Amniotic epithelial cell (primary cell): ENCODE measurements at places on chromosomes 3 and 15.

GRCh38 chr3:193230610-193231009 is 10.4 kb upstream of the PLAAT1 start:
- DNase-seq = no peak

GRCh38 chr3:196947136-196947859 is 5.0 kb upstream of the NCBP2 start:
- no peak for DNase-seq

- DNase-seq = no peak
These were observed 74.0 kb upstream of the POLG start for GRCh38 chr15:89408372-89409183.

DNA sequence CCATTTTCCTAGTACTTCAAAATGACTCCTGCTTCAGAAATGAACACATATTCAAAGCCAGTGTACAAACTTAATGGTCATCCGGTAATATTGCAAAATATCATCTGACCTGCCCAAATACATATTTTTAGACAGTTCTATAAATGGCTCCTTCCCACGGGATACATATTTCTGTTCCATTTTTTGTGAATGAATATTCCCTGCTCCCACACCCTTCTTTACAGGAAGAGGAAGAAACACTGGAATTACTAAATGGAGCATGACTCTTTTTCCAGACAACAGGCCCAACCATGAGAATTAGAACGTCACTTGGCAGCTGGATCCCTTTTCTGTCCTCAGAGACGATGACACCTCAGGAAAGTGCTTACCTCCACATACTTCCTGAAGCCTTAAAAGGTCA is 38.0 kb upstream of the CBLB start:
- DNase-seq = peak; percentile 93

DNA sequence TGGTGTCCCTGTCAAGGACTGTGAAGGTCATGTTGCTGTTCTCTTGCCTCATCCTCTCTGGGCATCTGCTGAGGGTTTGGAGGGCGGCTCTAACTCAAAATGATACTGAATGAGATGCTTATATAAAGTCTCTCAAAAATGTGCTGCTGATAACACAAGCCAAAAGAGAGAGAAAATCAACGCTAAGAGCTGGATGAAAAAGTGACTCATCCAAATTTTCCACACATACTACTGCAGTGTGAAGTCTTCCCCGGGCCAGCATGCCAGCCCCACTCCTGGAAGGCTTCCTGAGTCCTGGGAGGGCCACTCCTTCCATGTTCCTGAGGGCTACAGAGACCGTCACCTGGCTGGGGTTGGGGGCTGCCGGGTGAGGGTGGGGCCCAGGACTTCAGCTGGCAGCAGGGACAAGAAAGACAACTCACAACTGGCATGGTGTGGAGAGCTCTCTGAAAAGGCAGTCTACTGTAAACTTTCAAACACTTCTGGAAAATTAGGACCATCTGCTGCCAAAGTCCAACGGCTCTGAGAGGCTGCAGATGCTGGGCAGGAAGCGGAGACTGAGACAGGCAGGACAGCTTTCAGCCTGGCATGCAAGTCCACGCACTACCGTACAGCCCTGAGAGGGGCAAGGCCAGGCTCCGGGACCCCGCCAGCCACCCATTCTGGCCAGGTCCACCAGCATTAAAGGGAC is 200.3 kb downstream of the ADAMTS17 start:
- DNase-seq = no peak

- no peak for DNase-seq
These were observed 713.5 kb upstream of the ARPP21 start for GRCh38 chr3:34925851-34926250.

DNA sequence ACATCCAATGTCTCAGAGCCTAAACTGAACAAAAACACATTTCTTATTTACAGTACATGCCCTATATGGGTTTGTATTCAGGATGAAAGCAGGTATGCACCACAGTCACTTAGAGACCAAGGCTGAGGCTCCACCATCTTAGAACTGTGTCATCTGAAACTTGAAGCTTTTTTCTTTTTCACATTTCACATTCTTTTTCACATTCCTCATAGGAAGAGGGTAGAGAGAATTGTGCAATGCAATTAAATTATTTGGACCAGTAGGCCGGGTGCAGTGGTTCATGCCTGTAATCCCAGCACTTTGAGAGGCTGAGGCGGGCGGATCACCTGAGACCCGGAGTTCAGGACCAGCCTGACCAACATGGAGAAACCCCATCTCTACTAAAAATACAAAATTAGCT is 591.0 kb downstream of the MECOM start:
- peak; percentile 16 for DNase-seq

GRCh38 chr3:171837698-171838097 is 5.5 kb upstream of the TMEM212 start:
- no peak for DNase-seq

- no peak for DNase-seq
These were observed 100.7 kb downstream of the ARPP21 start for GRCh38 chr3:35739964-35740527.

- peak; percentile 54 for DNase-seq
These were observed at the start of gene SPESP1 for GRCh38 chr15:68930268-68931022. Gene SPESP1, plus strand, starts transcription at chr15:68930525. Its CDS starts 129 bp downstream, at chr15:68930654.

GRCh38 chr3:135576751-135577150 is 388.8 kb upstream of the PPP2R3A start:
- no peak for DNase-seq

DNA sequence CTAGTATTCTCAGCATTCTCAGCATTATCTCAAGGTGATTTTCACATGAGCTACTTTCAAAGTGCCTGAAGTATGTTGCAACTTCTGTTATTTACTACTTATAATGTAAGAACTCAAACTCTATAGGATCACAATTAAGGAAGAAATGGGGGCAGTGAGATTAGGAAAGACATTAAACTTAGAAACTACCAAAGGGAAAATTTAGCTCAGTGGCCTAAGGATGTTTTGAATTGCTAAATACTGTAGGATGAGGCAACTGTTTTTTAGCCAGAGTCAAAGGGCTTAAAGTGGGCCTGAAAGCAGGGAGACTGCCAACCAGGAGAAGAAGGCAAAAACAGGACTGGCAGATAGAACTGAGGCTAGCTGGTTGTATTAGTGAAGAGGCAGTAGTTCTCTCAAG is 55.5 kb upstream of the MBNL1 start:
- DNase-seq = no peak

DNA sequence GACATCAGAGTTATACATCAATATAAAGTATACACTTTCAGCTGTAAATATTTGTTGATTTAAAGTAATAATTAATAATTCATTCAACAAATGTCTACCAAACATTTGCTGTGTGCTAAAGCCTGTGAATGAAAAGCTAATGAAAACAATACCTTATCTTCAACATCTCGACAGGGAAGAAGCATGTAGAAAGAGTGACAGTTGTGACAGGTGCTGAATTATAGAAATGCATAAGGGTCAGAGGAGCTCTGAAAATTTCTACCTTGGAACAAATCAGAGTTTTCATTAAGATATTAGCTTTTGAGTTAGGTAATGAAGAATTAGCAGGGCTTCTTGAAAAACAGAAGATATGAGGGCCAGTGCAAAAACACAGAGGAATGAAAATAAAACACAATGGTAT is 739.2 kb downstream of the VGLL3 start:
- no peak for DNase-seq

DNA sequence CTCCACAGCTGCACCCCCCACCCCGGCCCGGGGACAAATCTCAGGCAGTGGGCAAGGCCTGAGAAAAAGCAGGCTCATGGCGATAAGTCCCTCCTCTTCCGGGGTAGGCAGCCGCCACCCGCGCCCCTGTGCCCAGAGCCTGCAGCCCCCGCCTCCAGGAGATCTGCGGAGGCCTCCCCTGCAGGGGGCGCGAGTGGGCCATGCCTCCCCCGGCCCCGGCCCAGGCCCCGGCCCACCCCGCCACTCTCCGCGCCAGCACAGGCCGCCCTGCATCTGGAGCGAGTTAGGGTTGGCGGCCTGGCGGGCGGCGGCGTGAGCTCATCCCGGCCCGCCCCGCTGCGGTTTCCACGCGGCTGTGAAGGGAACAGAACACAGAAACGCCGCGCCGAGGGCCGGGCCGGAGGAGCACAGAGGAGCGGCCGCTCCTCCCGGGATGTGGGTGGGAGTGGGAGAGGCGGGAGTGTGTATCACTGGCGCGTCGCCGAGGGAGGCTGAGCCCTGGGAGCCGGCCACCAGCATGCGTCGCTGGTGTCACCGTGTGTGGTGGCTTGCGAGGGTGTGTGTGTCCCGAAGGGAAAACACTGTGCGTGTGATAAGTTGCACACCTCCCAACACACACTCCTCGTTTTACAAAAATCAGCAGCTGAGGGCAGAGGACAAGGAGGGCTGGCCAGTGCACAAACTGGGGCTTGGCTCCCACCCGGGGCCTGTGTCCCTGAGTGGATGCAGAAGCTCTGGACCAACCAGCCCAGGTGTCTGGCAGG is 17.2 kb downstream of the MYL3 start:
- peak; percentile 58 for DNase-seq

DNA sequence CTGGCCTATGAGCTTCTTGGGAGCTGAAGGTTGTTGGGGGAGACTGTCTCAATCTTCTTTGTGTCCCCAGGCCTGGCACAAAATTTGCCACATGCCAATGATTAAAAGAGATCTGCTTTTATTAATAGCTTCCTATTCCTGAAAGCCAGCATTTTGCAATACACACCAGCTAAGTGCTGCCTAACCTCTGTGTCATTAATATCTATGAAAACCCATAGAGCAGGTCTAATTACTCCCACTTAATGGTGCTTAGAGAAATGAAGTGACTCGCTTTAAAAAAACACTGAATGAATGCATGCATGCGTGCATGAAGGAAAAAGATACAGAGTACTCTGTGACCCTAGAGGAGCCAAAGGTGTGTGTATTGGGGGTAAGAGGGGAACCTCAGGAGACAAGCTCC is 55.0 kb downstream of the SLC6A1 start:
- peak; percentile 3 for DNase-seq

DNA sequence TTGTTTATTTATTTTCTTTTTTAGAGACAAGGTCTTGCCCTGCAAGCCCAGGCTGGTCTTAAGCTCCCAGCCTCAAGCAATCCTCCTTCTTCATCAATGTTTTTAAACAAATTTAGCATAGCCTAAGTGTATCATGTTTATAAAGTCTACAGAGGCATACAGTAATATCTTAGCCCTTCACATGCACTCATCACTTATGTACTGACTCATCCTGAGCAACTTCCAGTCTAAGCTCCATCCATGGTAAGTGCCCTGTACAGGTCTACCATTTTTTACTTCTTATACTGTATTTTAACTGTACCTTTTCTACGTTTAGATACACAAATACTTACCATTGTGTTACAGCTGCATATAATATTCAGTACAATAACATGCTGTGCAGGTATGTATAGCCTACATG is 860.0 kb downstream of the FHIT start:
- DNase-seq = no peak

DNA sequence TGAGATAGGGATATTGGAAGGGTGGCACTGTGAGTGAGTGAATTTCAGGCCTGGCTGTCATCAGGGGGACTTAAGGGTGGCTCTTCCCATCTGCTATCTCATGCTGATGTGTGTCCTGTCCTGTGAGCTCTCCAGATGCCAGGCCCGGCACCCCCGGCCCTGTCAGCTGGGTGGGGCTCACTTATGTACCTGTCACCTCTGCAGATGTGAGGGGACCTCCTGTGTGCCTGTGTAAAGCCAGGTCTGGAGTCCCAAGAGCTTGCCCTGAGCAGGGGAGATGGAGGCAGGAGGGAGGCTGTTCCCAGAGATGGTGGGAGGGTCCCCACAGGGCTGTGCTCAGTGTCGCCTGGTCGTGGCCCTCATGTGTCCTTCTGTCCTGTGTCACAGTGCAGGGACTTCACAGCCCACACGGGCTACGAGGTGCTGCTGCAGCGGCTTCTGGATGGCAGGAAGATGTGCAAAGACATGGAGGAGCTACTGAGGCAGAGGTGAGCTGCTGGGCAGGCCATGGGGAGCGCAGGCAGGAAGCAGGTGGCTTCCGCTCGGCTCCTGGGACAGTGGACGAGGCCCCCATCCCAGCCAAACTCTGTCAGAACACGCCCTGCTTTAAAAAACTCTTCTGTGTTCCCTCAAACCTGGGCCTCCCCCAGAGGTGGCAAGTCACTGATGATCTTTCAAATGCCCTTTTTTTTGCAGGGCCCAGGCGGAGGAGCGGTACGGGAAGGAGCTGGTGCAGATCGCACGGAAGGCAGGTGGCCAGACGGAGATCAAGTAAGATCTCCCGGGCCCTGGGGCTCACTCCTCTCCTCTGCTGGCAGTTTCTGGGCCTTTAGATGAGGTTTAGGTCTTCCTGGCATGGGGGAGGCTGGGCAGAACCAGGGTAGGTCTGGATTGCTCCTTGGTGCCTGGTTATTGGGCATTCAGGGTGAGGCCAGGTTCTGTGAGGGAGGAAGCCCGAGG is 23.1 kb downstream of the PSTPIP1 start:
- no peak for DNase-seq

GRCh38 chr3:34225821-34226366 is 427.5 kb downstream of the PDCD6IP start:
- no peak for DNase-seq

GRCh38 chr15:25242957-25243799 is 195.6 kb downstream of the UBE3A start:
- no peak for DNase-seq
